NCI-H748 treated with DMSO at 0.1 percent for 48 hours (cell line): ENCODE measurements at places on chromosomes 7 and 10.

DNA sequence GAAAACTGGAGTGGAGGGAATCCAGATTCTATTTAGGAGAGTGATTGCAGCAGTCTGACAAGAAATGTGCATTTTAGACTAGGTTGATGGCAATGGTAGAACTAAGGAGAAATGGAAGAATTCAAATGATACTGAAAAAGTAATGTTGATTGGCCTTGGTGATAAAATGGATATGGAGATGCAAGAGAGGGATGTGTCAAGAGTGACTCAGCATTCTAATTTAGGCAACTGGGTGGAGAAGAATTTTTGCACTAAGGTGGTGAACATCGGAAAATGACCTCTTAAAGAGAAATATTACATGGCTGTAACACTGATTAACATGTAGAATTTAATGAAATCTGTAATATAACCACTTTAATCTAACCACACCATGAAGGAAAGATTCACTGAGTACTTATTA lies 806.5 kb downstream of the PHTF2 start:
- no peak for DNase-seq

GRCh38 chr7:44274623-44274975 lies 50.8 kb downstream of the CAMK2B start:
- no peak for DNase-seq

DNA sequence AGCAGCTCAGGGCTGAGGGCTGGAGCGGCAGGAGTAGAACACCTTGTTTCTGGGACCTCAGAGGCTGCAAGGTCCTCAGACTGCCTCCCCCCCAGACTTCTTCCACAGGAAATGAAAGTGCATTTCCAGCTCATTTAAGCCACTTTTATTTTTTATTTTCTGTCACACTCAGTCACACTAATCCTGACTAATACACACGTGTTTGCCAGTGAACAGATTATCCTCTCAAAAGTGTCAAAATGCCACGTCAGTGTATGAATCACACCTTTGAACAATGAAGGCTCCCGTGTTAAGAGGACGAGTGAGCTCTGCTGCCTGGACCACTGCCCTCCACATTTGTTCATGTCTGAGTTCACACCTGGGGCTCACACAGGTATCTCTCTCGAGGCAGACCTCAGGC lies 488.5 kb downstream of the DNAJB6 start:
- no peak for DNase-seq

GRCh38 chr10:71752391-71753090 lies 20.8 kb downstream of the VSIR start:
- DNase-seq: no peak

GRCh38 chr7:107234436-107234835 lies 65.6 kb downstream of the HBP1 start:
- no peak for DNase-seq

DNA sequence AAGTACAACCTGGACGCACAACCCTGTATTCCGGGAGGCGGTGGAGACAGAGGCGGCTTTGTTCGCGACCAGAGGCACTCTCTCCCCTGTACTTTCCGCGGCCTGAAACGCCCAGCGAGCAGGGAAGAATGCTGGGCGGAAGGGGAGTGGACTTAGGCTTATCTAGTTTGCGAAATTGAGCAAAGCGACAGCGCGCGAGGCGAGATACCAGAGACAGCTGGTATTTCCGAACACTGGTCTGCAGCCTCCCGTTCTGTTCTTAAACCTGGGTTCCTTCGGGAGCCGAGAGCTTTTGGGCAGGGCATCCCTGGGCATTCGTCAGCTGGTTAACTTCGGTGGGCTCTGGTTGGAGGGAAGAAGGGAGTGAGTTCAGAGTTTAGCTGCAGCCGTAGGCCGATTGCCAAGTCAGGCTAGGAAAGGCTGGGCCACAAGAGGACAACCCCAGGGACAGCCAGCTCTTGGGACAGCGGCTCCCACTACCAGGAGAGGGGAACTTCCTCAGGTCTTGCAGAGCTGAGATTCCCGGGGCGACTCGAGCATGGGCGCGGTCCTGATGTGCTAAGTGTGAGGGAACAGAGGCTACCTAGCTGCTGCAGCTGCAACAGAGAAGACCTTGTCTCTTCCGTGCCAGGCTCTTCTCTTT lies 3.9 kb downstream of the HMX3 start:
- DNase-seq: peak; percentile 68

DNA sequence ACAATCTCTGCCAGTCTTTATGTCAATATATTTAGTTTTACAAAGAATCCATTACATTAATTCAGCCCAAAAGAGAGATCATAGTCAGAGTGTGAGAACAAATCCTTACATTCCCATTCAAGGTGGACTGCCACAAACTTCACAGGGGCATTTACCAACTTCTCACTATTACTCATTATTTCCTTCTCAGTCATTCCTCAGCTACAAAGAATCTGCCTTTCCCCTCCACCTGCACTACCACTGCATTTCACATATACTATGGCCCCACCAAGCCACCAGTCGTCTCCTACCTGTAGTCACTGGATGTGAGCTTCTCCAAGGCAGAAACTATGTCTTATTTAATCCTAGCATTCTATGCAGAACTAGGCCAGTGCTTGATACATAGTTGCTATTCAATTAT lies 94.3 kb downstream of the USP6NL start:
- no peak for DNase-seq

DNA sequence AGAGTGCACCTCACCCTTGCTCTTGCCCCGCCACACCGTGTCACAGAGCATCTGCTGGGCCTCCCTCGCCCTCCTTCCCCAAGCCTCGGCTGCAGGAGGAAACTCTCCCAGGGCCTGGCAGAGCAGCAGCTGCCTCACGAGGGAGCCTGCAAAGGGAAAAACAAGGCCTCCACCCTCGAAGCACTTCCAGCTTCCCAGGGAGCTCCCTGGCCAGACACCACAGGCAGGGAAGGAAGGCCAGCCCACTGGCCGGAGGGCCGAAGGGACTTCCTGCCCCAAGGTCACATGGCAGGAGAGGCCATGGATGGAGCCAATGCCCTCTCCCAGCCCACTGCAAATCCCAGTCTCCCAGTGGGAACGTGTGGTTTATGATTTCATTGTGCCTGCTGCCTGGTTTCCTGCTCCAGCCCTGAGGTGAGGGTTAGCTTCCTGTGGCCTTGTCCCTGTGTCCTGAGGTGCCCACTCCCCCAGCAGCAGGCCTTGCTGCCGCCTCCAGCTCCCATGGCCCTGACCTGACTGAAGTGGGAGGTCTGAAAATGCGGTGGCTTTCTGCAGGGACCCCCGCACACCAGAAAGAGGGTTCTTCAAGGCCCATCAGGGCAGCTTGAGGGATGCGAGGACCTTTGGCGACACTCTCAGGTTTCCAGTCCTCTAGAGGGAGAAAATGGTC lies 100.5 kb upstream of the PPIF start:
- DNase-seq: no peak

DNA sequence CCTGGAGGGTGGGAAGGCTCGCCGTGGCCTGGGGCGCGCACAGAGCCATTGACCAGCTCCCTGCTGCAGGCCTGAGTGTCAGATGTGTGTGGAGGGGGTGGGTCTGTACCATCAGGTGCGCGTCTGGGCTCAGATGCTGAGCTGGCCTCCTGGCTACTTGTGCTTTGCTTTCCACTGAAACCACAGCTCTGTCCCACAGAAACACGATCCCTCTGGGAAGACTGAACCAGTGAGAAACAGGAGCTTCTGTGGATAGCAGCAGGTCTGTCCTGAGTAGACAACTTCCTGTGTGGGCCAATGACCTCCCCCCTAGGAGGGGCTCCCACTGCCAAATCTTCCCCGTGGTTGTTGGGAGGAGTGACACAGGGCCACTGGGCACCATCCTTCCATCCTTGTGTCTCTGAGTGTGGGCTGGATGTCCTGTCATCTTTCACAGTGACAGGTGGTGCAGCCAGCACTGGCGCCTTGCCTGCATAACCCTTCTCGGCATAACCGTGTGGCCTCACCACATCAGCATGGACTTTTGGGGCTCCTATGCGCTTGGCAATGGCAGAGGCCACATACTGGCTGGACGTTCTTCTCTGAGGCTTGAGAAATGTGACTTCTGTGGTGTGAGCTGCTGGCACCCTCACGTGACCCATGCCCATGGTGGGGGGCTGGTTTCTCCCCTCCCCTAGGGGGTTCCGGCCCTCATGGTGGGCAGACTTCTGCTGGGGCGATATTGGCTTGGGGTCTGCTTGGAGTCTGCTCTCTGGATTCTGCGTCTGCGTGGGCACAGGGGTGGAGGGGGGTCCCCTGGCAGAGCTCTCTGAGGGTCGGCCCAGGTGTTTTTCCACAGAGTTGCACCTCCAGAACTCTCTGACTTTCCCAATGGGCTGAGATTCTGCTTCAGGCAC lies 245.5 kb upstream of the GRB10 start:
- no peak for DNase-seq

DNA sequence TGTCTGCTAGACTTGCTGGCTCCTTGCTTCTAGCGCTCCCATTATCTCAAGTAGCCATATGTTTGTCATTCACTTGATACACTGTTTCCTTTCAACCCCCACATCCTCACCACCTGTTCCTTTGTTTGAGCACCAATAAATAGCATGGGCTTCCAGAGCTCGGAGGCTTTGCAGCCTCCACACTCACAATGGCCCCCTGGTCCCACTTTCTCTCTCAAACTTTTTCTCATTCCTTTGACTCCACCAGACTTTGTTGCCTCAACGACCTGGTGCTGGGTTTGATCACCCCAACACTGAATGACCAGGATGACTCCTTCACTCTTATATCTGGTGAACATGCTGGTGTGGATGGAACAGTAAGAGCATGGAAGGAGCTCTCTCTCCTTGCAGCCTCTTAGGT lies 114.5 kb upstream of the TRIM24 start:
- DNase-seq: no peak
